ENCODE measurements at places on chromosomes 13 and 19.

DNA sequence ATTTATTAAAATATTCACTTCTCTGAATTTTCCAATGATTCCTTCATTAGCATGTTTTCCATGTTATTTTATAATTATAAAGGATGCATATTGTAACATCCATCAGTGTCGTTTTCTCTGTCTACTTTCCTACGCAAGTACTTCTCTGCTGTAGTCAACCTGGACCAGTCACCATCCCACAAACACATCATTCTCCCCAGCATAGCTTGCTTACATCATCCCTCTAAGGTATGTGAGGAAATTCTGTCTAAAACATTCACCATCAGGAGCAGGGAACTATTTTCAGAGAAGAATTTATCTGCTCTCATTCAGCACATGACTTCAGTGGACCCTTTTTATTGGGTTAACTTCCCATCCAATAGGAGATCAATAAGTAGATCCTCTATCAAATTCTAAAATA is 806.1 kb upstream of the ARGLU1 start:
- no peak for DNase-seq

DNA sequence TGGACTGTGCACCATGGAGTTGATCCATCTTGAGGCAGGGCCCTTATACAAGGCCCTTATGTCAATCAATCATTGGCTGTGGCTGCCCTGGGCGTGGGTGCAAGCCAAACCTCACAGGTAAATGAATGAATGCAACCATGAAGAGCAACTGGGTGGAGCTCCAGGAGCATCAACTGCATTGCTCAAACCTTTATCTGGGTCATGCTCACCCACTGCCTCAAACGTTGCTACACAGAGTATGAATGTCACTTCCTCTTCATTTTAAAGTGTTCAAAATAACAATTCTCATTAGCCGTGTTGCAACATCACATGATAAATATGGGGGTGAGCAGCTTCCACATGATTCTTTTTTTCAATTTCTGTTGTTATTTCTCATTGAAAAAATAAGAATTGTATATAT is 6.4 kb upstream of the ZNF333 start:
- DNase-seq = no peak

GRCh38 chr13:81771951-81772350 is 1431.0 kb upstream of the SPRY2 start:
- DNase-seq = no peak

GRCh38 chr19:39070888-39071287 is 13.3 kb upstream of the ACP7 start:
- no peak for DNase-seq

- DNase-seq = no peak
These were observed 164.8 kb upstream of the KL start for GRCh38 chr13:32851083-32852069.

GRCh38 chr19:41427647-41428480 is 690 bp upstream of the B3GNT8 start:
- DNase-seq = no peak

DNA sequence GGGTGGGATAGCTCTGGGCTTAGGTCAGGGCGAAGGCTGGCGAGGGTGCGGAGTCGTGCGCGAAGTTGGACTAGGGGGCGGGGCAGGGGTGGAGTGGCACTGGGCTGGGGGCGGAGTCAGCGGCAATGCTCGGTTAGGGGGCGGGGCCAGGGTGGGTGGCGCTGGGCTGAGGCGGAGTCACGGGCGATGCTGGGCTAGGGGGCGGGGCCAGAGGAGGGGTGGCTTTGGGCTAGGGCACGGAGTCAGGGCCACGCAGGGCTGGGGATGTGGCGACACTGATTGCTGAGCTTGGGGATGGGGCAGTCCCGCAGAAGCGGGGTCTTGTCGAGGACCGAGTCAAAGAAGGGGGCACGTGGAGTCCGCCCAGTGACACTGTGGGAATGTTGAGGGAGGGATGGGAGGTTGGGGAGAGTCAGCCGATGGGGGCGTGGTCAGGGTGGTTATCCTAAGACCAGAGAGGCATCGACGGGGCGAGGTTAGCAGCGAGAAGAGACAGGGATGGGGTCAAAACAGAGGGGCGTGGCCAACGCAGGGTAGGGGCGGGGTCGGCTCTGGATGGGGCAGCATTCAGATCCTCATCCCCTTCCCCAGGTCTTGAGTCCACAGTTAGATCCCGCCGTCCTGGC is 8.7 kb downstream of the HOMER3 start:
- DNase-seq = no peak

GRCh38 chr13:106381091-106381490 is 154.4 kb downstream of the EFNB2 start:
- DNase-seq = no peak

DNA sequence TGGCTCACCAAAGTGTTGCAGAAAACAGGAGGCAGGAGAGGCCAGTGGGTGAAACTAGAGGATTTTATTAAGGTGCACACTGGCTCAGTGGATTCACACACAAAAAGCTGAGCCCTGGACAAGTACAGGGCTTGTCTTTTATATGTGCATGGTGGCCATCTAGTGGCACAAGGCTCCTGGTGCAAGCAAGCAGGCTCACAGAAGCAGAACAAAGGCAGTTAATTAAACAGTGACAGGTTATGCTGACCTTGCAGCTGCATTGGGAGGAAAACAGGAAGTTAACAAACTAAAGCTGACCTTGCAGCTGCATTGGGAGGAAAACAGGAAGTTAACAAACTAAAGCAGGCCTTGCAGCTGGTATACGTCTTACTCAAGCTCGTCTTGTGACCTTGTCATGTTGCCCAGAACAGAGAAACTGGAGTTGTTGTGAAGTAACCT is 65.3 kb upstream of the ZNF681 start:
- DNase-seq = no peak

GRCh38 chr19:33175886-33176669 is 18.1 kb upstream of the LRP3 start:
- DNase-seq = no peak

- no peak for DNase-seq
These were observed 6.2 kb downstream of the BCL3 start for GRCh38 chr19:44754750-44755080.

DNA sequence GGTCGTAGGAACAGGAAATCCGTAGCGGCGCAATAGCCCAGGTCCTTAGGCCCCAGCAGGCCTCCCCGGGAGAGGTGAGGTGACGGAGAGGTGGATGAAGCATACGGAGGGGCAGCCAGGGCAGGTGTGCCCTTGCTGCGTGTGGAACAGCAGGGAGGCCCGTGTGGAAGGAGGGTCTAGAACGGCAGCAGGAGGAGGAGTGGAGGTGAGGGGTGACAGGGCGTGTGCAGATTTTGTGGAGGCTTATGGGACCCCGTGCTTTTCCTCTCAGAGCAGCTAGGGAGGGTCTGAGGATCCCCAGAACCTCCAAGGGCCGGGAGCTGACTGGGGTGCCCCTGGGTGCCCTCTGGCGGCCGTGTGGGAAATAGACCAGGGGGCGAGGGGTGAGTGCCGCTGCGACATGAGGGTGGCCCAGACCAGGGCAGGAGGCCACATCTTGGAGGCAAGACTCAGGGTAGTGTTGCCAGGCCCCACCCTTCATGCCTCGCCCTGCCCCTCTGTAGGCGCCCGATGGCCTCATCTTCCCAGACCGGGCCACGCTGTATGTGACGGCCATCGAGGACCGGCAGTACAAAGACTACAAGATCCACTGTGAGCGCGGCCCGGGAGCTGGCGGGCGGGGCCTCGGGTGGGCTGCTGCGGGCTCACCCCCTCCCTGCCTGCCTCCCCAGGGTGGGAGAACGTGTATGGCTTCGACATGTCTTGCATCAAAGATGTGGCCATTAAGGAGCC is 5.0 kb upstream of the ADM5 start:
- no peak for DNase-seq

DNA sequence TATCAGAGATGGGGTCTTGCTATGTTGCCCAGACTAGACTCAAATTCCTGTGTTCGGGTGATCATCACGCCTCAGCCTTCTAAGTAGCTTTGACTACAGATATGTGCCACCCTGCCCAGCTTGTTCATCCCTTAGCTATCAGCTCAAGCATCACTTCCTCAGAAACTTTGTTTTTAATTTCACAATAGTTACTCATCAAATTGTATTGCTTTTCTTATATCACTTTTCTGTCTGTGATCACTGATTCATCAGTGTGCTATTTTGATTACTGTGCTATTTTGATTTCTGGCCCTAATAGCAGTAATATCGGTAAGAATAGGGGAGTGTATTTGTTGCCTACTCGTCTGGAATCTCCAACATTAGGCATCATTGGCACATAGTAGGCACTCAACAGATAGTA is 878.6 kb upstream of the PCDH20 start:
- DNase-seq = no peak

DNA sequence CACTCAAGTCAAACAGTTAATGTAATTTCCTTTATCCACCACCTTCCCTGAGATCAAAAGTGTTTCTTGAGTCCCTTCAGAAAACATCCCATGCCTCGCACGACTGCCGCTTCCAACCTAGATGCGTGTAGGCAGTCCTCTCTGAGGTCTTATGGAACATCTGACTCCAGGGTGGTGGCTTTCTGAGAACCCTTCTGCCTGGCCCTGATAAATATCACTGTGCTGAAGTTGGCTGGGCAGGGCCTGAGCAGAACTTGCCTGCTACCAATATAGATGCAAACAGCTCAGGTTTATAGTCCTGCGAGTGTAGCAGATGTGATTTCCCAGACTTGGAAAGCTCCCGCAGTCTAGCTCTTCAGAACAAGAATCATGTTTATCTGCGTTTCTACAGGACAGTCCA is 61.1 kb upstream of the GPR12 start:
- no peak for DNase-seq

DNA sequence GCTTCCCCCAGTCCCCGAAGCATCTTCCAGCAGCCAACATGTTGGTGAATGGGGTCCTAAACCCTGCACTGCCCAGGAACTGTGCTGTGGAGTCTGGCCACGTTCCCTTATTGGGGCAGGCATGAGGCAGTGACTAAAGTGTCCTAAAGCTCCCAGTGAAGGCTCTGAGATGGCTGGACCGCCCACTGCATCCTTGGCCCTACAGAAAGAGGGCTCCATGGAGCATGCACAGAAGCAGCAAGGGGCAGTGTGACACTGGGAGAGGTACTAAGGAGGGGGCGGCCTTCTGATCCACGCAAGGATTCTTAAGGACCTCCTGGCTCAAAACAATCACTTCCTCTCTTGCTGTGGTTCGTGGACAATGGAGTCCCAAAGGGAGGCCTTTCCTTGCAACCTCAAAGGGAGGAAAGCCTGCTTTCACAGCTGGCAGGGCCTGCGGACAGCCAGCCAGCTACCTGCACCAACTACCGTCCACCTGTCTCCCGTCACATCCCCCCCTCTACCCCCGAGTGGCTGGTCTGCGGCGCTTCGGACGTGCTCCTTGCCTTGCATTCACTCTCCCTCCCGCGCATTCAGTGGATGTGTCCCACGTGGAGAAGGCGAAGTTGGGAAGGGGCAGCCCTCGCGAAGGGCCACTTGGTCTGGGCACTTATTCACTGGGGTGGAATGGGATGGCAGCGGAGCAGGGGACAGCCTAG is 63.9 kb upstream of the STARD13 start:
- no peak for DNase-seq

DNA sequence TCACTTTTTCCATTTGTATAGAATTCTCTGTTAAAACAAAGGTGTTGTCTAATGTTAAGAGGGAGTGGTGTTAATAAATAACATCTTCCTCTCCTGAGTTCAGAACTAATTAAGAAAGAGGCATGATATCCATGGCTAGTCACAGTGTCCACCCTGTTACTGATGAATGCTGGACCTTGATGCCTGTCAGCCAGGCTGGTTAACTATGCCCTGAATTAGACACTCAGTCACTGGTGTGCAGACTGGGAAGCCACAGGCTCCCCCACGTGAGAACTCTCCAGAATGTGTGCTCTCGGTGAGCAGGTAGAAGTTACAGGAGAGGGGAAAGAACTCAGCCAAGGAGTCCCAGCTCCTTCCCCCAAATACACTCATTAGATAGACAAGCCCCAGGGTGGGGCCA is 56.1 kb upstream of the RNF113B start:
- DNase-seq = no peak

DNA sequence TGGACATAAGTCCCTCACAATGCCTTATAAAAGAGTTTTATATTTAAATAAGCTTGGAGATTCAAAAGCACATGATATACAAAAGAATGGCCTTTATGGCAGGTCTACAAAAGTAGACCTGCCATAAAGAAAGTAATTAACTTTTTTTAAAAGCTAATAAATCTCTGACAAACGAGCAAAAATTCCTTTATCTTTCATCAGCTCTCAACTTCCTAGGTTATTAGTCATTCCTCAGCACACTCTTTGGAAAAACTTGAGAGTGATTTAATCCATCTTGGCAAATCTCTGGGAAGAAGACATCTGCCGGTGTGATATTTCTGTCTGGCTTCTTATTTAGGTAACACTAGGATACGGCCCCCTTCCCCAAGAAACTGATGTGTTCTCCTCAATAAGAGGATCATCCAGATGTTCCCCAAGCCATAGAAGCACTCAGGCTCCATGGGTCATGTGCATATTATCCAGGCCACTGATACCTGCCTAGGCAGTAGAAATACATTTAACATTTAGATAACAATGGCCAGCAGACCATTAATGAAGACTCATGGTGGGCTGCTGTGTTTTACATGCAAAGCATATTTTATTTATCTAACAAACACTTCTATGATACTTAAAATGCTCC is 372.7 kb downstream of the LIG4 start:
- DNase-seq = no peak

DNA sequence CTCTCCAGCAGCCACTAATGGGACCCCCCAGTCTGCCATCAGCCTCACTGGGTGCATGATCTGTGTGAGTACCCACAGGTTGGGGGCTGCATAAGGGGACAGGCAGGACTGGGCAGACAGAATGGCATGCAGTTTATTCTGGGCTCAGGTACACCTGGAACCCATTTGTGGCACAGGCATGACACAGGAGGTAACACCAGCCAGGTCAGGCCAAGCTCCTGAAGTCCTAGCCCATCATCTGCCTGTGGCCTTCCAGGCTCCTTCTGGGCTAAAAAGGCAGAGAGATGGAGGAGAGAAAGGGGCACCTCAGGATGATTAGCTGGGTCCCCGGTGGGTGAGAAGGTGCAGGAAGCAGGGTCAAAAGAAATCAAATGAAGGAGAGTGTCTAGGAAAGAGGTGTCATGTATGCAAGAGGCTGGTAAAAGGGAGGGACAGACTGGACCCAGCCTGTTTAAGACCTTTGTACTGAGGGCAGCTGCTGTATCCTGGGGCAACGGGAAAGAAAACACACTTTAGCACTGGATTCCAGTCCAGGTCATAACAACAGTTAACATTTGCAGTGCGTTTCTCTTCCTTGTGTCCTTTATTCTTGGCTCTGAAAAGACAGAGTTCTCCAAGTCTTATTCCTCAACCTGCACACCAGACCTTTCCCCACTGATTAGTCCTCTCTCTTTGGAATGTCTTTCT is 20.2 kb upstream of the DGKH start:
- DNase-seq = no peak
